Right lung (tissue), 10 donors: ENCODE measurements at places on chromosomes 6 and 20. TPM values are rescaled to one million over a fixed set of nuclear protein-coding genes. Genes with fewer than 3 reads are reported as not detected.

MRAP2 gene
- 6.0 TPM for polyA plus RNA-seq

MAS1 gene
- polyA plus RNA-seq, result 0.03 TPM

SLC17A4 gene
- polyA plus RNA-seq, result 0.05 TPM

SLC22A7 gene
- not detected for polyA plus RNA-seq

GRCh38 chr20:64077876-64078551 lies 1.3 kb downstream of the RGS19 start:
- DNase-seq, result no peak

DNA sequence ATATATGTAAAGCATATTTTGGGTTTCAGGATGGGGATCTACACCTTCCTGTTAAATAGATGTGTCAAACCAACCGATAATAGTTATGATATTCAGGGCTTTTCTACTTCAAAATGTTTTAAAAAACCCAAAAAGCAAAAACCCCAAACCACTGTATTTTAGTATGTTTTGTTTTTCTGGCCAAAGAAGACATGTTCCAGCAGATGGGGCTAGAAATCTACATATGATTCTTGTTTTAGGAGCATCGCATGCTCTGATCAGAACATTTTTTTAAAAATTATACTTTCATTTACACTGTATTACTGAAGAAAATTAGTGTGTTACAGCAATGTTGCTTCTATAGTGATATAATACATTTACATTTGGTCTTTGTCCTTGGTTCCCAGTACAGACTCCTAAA lies 11.0 kb downstream of the RMND1 start:
- peak; percentile 29 for DNase-seq

DNA sequence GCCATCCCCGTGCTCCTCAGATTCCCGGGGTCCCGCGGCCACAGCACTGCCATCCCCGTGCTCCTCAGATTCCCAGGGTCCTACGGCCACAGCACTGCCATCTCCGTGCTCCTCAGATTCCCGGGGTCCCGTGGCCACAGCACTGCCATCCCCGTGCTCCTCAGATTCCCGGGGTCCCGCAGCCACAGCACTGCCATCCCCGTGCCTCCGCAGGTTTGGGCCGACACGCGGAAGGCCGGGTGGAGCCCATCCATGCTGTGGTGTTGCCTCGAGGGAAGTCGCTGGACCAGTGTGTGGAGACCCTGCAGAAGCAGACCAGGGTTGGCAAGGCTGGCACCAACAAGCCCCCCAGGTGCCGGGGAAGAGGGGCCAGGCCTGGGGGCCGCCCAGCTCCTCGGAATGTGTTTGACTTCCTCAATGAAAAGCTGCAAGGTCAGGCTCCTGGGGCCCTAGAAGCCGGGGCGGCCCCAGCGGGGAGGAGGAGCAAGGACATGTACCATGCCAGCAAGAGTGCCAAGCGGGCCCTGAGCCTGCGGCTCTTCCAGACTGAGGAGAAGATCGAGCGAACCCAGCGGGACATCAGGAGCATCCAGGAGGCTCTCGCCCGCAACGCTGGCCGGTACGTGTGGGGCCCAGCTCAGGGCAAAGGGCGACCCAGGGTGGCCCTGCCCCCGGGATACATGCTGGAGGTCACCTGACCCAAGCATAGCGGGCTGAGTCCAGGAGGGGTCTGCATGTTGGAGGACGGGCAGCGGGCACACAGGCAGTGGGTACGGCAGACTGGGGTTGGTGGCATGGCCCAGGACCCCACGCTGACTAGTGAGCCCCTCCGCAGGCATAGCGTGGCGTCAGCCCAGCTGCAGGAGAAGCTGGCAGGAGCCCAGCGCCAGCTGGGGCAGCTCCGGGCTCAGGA lies 1.3 kb upstream of the LIME1 start:
- DNase-seq, result no peak

GRCh38 chr6:159342146-159342545 lies 172.9 kb downstream of the FNDC1 start:
- DNase-seq, result no peak

- peak; percentile 45 for DNase-seq
These were observed 296.6 kb downstream of the PHACTR1 start for GRCh38 chr6:13012977-13013680.

DNA sequence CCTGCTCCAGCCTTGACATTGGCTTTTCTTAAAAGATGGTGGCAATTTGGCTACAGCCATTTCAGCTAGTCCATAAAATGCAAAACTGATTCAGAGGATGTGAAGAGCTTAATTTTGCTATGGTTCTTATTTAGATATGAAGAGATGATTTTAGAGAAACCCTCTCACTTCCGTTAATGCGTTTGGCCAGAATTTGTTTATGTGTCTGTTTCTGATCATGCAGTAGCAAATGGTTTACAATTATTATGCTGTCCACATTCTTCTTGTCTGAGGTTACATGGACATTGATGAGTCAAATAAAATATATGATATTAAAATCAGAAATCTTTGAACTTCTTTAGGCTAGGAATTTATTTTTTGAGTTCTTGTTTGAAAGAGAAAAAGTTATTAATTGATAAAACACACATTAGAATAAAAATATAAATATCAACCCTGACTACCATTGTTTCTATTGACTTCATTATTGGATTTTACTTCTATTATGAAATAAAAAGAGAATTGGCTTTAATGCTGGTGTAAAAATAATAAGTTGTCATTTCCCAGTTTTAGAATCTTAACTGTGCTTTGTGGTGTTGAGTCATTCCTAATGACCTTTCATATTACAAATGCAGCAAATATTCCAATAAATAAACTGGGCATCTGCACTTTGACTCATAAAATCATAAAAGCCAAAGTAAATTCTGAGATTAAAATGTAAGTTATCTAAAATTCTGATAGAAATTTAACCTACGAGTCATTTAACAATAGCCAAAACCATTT lies 1286.0 kb upstream of the GJE1 start:
- no peak for DNase-seq

DNA sequence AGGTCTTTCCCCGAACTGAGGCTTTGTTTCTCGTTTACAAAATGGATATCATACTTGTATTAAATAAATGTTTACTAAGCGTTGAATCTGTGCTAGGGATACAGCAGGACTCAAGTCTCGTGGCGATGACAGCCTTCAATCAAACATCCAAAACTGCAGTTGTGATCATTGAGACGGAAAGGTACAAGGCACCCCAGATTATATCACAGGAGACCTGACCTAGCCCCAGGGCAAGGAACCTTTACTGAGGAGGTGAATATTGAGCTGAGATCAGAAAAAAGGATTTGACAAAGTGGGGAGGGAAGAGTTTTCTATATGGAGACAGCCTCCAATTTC lies 476 bp downstream of the AAR2 start:
- no peak for DNase-seq

- no peak for DNase-seq
These were observed 23.3 kb downstream of the VEGFA start for GRCh38 chr6:43793154-43793874.

GRCh38 chr20:19275038-19275629 lies 62.7 kb downstream of the SLC24A3 start:
- DNase-seq, result no peak

DNA sequence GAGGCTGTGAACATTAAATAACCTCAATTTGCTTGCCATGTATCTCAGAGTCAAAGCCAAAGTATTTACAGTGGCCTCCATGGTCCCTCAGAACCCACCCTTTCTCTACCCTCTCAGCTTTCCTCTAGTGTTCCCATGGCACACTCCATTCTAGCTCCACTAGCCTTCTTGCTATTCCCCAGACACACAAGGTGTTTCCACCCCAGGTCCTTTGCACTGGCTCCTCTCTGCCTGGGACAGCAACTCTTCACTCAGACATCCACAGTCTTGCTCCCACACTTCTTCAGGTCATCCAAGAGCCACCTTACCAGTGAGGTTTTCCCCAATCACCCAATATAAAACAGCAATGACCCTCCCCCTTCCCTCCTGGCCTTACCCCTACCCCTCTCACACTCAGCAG lies 56.5 kb upstream of the PLEKHG1 start:
- no peak for DNase-seq
